Central memory CD8-positive, alpha-beta T cell (primary cell): ENCODE measurements at places on chromosomes 5 and 9.

- no peaks in the 10 kb centered on the region for H3K4me1 ChIP-seq
- H3K27me3 ChIP-seq: no peaks in the 10 kb centered on the region
- no peaks in the 10 kb centered on the region for H3K36me3 ChIP-seq
- DNase-seq: no peak
These were observed 458.3 kb downstream of the SPOCK1 start for GRCh38 chr5:137040641-137041340.

DNA sequence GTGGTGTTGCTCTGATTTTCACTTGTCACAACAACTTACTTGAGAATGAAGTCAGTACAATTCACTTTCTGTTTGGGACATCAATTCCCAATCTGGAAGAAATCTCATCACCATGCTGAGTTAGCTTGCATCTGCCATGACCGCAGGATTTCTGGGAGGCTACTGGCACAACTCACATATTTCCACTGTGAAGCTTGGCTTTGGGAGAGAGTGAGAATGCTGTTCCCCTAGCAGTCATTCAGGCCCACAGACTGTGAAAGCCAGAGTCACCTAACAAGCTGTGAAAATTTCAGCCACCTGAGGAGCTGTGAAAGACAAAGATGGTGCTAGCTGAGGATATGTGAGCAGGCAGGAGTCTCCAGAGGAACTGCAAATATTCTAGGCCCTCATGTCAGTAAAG, 365.2 kb upstream of the TUSC1 start:
- no peaks in the 10 kb centered on the region for H3K4me1 ChIP-seq
- no peak overlapping the region for H3K27ac ChIP-seq
- H3K4me3 ChIP-seq: no peak overlapping the region
- DNase-seq: no peak

GRCh38 chr5:61010467-61011454, 65.8 kb downstream of the NDUFAF2 start:
- H3K4me1 ChIP-seq: no peaks in the 10 kb centered on the region
- H3K36me3 ChIP-seq: no peaks in the 10 kb centered on the region
- DNase-seq: no peak
- no peaks in the 10 kb centered on the region for H3K27me3 ChIP-seq

DNA sequence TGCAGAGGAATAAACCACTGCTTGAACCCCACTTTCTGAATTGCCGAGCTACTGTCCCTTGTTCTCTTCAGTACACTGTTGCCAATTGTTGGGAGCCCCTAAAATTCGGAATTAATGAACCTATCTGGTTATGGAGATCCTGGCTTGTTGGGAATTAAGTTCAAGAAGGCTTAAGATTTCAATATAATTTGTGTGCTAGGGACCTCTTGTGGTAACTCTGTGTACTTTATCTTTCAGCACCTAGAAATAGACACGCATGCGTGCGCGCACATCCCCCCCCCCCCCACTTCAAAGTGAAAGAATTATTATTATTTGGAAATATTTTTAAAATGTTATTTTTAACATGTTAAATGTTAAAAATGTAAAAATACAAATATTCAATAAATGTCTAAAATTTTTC, 53.3 kb upstream of the FAM169A start:
- H3K27ac ChIP-seq: no peak overlapping the region
- no peak for DNase-seq
- H3K36me3 ChIP-seq: peaks cover 1% of the 10 kb centered on the region
- no peak overlapping the region for H3K4me3 ChIP-seq
- no peaks in the 10 kb centered on the region for H3K4me1 ChIP-seq

- H3K36me3 ChIP-seq: peaks cover 2% of the 10 kb centered on the region
- H3K4me1 ChIP-seq: no peaks in the 10 kb centered on the region
- H3K27me3 ChIP-seq: no peaks in the 10 kb centered on the region
- no peak overlapping the region for H3K27ac ChIP-seq
These were observed 104.2 kb downstream of the MEF2C start for GRCh38 chr5:88778736-88779135.

GRCh38 chr5:116524966-116525365, 49.7 kb downstream of the SEMA6A start:
- H3K36me3 ChIP-seq: no peaks in the 10 kb centered on the region
- DNase-seq: no peak
- H3K4me3 ChIP-seq: no peak overlapping the region
- H3K4me1 ChIP-seq: no peaks in the 10 kb centered on the region

DNA sequence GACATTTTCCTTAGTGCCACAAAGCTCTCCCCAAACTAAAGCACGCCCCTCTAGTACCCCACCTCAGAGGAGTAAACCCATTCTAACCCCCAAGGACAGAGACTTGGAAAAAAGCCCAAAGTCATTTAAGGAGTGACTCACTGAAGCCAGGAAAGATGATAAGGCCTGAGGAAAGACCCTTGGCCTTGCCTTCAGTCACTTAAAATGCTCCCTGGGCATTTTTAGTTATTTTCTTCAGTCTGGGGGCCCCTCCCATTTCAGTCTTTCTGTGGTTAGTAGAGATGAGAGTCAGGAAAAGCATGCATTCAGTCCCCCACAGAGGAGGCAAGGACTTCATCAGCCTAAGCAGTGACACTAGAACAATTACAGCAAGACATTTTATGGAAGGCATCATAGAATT, 13.7 kb upstream of the TLX3 start:
- no peak overlapping the region for H3K27ac ChIP-seq
- H3K27me3 ChIP-seq: peaks cover 45% of the 10 kb centered on the region
- no peak for DNase-seq
- no peak overlapping the region for H3K4me3 ChIP-seq

DNA sequence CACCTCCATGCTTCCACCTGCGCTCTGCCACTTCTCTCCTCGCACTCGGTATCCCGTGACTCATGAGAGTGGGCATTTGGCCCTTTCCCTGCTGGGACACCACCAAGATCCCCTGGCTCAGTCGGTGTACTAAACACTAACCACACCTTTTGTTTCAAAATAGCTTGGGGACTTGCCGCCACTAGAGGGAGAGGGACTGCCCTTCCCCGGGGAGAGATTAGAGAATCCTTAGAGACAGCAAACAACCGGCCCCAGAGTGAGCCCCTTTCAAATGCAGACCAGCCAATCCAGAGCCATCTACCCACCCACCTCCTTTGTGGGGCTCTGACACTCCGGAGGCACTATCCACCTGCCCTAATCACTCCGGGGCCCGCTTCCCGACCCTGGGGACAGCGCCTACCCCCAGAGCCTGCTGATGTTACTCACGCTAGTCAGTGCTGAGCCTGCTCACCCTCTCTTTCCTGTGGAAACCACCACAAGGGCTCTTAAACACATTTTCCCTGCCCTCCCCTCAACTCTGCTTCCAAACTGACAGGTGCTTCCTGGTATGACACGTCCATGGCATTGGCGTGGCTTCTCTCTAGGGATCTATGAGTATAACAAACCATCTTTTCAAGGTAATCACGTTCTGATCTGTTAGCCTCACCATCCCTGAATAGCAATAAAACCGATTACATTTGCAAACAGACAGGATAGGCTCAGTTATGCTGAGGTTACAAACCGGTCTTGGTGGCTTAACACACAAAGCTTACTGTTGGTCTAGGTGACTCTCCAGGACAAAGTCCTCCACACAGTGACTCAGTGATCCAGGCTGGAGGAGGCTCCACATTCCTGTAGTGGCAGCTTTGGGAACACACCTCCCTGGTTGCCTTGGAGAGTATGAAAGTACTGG, 180.1 kb upstream of the MVB12B start:
- no peak for DNase-seq
- peaks cover 72% of the 10 kb centered on the region for H3K27me3 ChIP-seq
- no peak overlapping the region for H3K27ac ChIP-seq
- no peak overlapping the region for H3K4me3 ChIP-seq
- H3K36me3 ChIP-seq: no peaks in the 10 kb centered on the region

DNA sequence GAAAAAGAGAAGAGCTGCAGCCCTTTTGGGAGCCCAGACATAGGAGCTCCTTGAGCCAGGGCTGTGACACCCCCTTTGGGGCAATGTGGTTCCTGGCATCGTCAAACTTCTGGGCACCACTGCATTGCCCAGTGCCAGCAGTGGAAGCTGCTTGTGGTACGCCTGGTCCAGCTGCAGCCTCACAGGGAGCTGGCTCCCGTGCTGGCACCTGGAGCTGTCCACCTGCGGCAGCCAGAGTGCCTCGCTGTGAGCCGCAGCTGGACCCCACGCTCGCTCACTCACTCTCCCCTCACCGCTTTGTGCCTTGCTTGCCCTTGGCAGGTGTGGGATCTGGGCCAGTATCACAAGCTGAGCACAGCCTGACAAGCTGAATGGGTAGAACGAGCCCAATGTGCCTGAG, 1150.8 kb upstream of the CDH6 start:
- H3K36me3 ChIP-seq: no peaks in the 10 kb centered on the region
- no peak overlapping the region for H3K27ac ChIP-seq
- DNase-seq: no peak
- H3K4me3 ChIP-seq: no peak overlapping the region
- no peaks in the 10 kb centered on the region for H3K27me3 ChIP-seq

DNA sequence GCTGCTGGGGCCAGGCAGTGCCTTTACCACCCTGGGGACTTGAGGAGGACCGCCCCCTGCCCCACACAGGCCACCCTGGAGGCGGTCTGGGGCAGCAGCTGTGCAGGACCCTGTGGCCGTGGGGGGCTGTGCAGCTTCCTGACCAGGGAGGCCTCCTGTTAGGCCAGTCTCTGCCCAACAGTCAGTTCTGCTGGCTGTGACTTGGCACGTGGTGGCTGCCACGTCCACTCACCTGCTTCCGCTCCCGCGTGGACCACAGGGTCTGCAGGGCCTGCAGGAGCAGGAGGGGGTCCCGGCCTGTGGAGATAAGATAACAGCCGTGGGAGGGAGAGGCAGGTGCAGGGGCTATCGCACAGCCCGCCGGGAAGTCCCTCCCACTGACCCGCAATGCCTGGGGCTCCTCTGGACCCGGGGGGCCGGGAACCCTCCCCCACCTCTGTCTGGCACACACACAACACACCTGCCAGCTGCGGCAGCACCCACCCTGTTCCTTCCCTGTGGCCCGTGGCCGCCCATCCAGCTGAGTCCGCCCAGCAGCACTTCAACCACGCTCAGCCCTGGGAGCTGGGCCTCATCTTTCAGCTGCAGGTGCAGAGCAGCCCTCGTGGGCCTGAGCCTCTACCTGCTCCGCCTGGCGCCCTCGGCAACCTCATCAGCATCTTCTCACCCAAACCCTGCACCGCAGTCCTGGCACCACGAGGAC, 39.7 kb downstream of the EXD3 start:
- peaks cover 7% of the 10 kb centered on the region for H3K4me1 ChIP-seq
- H3K27me3 ChIP-seq: no peaks in the 10 kb centered on the region
- no peaks in the 10 kb centered on the region for H3K36me3 ChIP-seq
- DNase-seq: no peak

GRCh38 chr9:85079349-85079748, 409.8 kb downstream of the NTRK2 start:
- H3K4me1 ChIP-seq: no peaks in the 10 kb centered on the region
- no peak overlapping the region for H3K4me3 ChIP-seq
- peaks cover 49% of the 10 kb centered on the region for H3K27me3 ChIP-seq
- no peak overlapping the region for H3K27ac ChIP-seq

GRCh38 chr5:68268101-68268851, 52.7 kb downstream of the PIK3R1 start:
- peaks cover 6% of the 10 kb centered on the region for H3K36me3 ChIP-seq
- peaks cover 83% of the 10 kb centered on the region for H3K4me1 ChIP-seq
- H3K4me3 ChIP-seq: peak overlapping the region; percentile 67
- no peaks in the 10 kb centered on the region for H3K27me3 ChIP-seq

DNA sequence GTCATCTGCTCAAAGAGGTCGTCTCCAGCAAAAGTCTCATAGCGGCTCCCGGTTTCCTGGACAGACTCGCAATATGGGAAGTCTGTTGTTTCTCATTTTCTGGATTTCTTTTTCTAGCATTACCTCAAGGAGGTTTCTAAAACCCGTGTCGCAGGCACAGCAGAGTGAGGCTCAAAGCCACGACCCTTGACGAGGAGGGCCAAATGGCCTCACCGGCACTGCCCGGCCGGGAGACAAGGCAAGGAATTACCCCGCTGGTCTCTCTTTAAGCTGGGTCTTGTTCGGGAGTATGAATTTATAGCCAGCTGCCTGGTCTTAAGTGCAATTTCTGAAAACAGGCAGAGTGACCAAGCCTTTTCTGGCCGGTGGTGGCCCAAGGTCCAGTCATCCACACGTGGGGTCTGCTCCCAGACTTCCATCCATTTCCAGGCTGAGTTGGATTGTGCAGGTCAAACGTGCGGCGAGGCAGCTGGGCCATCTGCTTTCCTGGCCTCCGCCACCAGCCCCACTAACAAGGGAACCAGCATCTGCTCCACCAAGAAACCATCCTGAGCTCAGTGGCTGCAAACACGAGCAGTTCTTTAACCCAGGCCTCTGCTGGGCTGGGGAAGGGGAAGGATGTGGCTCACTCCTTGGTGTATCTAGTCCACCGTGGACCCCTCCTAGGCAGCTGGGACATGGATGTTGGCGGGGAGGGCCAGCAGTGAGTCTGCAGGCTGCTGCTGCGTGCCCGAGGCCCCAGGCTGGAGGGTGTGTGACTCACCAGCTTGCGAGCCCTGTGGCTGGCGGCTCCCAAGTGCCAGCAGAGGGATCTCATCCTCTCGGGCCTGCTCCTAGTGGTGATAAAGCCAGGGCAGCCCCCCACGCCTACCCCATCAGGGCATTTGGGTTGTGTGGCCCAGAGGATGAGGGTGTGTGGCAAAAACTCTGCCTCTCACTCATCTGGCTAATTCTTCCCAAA, 55.6 kb upstream of the COL5A1 start:
- H3K4me3 ChIP-seq: no peak overlapping the region
- H3K36me3 ChIP-seq: no peaks in the 10 kb centered on the region
- H3K27me3 ChIP-seq: peaks cover 30% of the 10 kb centered on the region
- peak; percentile 5 for DNase-seq
- no peaks in the 10 kb centered on the region for H3K4me1 ChIP-seq

DNA sequence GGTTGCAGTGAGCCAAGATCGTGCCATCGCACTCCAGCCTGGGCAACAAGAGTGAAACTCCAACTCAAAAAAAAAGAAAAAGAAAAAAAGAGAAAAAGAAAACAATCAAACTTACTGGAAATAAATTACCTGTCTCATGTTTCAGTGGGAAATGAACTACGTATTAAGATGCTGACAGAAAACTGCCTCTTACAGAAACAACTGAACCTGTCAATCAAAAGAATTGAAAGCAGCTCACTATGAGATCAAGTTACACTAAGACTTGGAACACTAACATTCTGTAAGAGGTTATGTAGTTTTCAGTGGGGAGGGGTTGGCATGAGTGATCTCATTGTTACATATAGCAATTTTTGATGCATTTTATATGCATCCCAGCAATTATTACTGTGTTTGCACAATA, 64.4 kb upstream of the SPATA31E1 start:
- H3K4me1 ChIP-seq: no peaks in the 10 kb centered on the region
- H3K4me3 ChIP-seq: no peak overlapping the region
- H3K36me3 ChIP-seq: peaks cover 2% of the 10 kb centered on the region
- H3K27me3 ChIP-seq: peaks cover 12% of the 10 kb centered on the region
- H3K27ac ChIP-seq: no peak overlapping the region
